Activated CD4-positive, alpha-beta T cell treated with anti-CD3 and anti-CD28 coated beads, Interleukin-2, amount 50 U/mL, for 4 hours (primary cell): ENCODE measurements at places on chromosomes 6 and 20.

GRCh38 chr20:371755-372542 lies 8.6 kb upstream of the TRIB3 start:
- no peak for DNase-seq

GRCh38 chr6:26307850-26308249 lies 57.1 kb upstream of the BTN3A2 start:
- no peak for DNase-seq

GRCh38 chr6:112181130-112181529 lies 73.2 kb downstream of the LAMA4 start:
- DNase-seq: no peak

- DNase-seq: no peak
Measured at GRCh38 chr6:28137505-28137981, 4.1 kb upstream of the ZKSCAN8 start.
